ENCODE measurements at places on chromosomes 13 and 19.

DNA sequence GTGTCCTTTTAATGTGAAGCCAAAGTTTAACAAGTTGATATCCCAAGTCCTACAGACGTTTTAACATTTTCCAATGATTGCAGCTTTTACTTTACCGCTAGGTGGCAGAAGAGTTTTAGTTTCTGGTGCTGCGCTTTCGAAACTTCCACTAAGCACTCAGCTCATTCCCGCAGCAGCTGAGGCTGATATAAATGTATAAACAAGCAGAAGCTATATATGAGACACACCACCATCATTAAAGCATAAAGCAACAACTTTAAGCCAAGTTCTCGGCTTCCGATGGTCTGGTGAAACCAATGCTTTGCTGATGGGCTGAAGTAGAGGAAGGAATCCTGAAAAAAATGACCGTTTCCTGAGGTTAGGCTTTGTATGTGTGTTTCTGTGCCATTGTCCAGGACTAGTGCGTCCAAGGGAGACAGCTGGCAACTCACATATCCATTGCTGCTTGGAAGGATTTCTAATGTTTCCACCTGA lies 753.9 kb downstream of the OLFM4 start:
- DNase-seq, result peak; percentile 46

- peak; percentile 16 for DNase-seq
These were observed 1.5 kb downstream of the ERF start for GRCh38 chr19:42253245-42254088.

GRCh38 chr13:47251771-47252170 lies 354.9 kb upstream of the HTR2A start:
- no peak for DNase-seq

DNA sequence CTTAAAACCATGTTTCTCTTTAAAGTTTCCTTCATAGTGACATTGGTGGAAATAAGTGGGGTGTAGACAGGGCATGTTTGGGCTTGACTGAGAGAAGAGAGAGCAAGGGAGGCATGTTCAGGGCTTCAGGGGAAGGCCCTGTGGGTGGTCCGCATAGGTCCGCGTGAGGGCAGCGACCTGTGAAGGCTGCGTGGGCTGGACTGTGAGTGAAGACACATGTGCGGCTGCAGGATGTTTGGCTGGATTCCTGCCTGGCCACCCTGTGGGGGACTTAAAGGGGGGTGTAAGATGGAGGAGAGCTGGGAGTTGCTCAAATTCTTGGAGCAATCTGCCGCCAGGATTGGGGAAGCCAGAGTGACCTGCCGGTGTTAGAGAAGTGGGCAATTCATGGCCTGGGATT lies 23.8 kb upstream of the KLF12 start:
- no peak for DNase-seq

- DNase-seq, result peak; percentile 89
These were observed at the start of gene ATP1A3 for GRCh38 chr19:41993612-41994483. Gene ATP1A3, minus strand, starts transcription at chr19:41994230. Its CDS starts 154 bp downstream, at chr19:41994076.

- no peak for DNase-seq
These were observed 2.0 kb upstream of the MEIS3 start for GRCh38 chr19:47421244-47421786.

GRCh38 chr19:17436094-17436873 lies 12.2 kb downstream of the TMEM221 start:
- DNase-seq, result no peak

DNA sequence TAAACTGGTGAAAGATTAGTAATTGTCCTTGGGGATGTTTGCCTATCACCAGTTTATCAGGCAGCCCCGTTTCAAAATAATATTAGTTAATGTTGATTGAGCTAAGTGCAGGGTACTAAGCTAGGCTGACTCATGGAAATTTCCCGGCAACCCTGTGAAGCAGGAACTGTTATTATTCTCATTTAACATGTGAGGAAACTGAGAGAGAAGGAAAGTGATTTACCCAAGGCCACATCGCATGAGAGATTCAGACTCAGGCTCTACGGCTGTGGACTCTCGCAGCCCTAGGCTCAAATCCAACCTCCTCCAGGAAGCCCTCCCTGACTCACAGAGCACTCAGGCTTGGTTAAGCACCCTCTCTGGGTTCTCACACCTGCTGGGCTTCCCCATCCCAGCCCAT lies 19.7 kb downstream of the CLPTM1 start:
- DNase-seq, result no peak

GRCh38 chr19:44808463-44809371 lies at the start of gene BCAM:
Gene BCAM, plus strand, starts transcription at chr19:44809103. Its CDS starts 22 bp downstream, at chr19:44809125.
- no peak for DNase-seq

DNA sequence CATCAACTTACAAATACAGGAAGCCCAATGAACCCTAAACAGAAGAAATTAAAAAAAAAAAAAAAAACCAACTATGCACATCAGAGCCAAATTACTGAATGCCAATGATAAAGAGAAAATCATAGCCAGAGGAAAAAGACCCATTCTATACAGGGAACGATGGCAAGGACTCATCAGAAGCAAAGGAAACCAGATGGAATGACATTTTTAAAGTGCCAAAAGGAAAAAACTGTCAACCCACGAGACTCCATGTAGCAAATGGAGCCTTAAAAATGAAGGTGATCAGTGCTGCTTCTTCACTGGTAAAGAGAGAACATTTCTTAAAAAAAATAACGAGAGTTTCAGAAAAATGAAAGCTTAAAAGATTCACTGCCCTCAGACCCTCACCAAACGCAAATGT lies 18.3 kb downstream of the PCID2 start:
- DNase-seq, result no peak

- no peak for DNase-seq
These were observed 298.6 kb downstream of the ZNF536 start for GRCh38 chr19:30670562-30671366.

- no peak for DNase-seq
These were observed 13.1 kb downstream of the GRAMD1A start for GRCh38 chr19:35013041-35013819.

DNA sequence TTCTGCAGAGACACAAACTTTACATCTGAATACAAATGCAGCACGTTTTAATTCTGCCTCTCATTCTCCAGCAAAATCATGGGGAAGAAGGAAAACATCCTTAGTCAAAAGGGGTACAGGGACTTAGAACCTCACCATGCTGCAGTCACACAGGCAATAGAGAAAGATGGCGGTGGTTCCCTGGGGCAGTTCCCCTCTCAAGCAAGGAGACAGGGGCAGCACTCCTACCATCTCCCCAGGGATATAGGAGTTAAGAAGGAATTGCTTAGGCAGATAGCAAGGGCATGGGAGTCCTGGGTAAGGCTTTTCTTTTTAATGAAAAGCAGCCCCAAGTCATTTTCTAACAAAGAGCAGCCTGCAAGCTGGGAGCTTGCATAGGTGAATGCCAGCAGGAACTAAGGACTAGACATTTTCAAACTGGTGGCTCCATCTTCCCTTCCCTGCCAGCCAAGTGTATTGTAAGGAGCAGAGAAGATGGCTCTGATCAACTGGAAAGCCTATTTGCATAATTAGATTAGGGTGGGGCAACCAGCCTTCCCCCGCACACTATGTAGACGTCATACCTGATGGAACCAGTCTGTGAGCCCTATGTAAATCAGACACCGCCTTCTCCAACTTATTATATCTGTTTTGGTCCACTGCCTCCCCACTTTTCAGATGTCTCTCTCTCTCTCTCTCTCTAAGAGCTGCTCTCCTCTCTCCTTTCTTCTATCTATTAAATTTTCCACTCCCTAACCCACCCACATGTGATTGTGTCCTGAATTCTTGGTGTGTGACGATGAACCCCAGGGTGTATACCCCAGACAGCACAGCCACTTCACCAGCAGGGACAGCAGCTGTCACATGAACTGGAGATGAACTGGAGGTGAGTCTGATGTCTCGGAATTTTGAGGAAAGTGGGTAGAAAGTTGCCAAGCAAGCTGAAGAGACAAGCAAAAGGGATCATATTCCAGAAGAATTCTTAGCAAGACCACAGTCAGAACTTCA lies 514.5 kb downstream of the IRS2 start:
- DNase-seq, result no peak

DNA sequence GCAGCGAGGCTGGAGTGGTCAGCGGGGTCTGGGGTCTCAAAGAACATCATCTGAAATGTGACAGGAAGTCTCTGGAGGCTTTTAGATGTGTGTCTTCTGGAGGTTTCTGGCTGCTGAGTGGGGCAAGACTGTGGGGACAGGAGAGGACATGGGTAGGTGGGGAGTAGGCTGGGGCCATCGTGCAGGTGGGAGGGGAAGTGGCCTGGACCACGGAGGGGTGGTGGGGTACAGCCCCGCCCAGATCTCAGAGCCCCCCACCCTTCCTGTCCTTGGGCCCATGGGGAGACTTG lies 6.2 kb downstream of the AP1M1 start:
- DNase-seq, result no peak

- no peak for DNase-seq
These were observed 117.3 kb downstream of the ZDHHC20 start for GRCh38 chr13:21341637-21342422.

DNA sequence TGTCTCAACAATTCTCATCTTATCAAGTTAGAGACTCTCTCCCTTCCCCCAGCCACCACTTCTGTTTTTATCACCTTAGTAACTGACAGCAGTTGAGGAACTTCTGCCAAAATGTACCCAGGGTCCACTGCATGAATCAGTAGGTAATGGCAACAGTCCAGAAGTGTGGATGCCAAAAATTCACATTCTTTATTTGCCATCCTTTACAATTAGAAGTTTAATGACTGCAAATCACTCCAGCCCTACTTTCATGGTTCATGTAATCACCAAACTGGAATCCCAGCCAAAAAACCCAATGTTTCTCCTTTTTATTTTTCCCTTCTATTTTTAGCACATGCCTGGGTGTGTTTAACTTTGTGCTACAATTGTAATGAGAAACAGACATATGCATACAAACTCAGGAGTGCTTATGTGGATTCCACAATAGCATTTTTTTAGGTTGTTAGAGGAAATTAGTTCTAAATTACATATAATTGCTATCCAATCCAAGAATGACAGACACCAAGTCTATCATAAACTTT lies 243.5 kb downstream of the RGCC start:
- DNase-seq, result no peak

Measured in SHP77 (cell line).